ENCODE measurements at places on chromosomes 2 and 18.

GRCh38 chr2:222294996-222295367 is 3.8 kb downstream of the PAX3 start:
- DNase-seq, result no peak

GRCh38 chr2:175404839-175405238 is 223.3 kb upstream of the ATP5MC3 start:
- DNase-seq, result no peak

DNA sequence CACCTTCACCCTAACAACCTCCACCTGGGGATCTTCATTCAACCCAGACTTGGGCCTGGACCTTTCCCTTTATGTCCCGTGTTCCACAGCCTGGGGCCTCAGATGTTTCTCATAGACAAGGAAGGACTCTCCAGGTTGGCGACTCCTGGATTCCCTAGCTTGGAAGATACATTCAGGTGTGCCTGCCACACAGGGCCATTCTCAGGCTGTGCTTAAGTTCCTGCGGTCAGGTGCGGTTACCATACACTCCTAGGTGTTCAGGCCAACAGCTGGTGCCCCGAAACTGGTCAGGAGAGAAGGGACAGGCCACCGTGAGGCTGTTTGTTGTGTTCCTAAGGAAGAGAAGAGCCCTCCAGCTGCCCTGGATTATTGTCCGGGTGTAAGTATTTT is 15.6 kb downstream of the SLC4A3 start:
- DNase-seq, result no peak

DNA sequence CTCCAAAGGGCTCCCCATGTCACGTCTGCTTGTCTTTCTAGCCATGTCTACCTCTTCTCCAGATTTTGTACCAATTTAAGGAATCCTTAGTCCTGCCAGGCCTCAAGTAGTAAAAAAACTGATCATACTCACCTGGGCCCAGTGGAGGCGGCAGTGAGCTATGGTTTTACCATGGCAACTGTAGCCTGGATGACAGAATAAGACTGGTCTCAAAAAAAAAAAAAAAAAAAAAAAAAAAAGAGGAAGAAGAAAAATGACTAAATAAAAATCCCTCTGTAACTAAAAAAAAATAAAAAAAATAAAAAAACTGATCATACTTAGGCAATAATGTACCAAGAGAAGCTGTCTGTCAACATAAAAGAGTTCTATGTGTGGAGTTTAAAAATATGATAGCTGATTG is 221.6 kb downstream of the NR4A2 start:
- no peak for DNase-seq

DNA sequence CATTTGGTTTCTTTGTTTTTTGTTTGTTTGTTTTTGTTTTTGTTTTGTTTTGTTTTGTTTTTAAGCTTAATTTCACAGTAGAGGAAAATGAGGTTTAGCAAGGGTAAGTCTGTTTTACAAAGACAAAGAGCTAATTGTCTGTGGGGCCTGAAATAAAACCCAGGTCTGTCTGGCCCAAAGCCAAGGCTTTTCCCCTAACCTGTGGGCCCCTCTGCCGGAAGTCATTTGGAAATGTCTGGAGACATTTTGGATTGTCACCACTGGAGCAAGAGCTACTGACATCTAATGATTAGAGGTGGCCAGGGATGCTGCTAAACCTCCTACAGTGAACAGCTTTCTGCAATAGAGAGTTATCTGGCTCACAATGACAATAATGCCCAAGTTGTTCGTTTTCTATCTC is 167.2 kb downstream of the MAP2 start:
- no peak for DNase-seq

- no peak for DNase-seq
Measured at GRCh38 chr2:24702800-24703199, 90.4 kb downstream of the PTRHD1 start.

GRCh38 chr2:239276851-239277250 is 124.0 kb downstream of the HDAC4 start:
- no peak for DNase-seq

DNA sequence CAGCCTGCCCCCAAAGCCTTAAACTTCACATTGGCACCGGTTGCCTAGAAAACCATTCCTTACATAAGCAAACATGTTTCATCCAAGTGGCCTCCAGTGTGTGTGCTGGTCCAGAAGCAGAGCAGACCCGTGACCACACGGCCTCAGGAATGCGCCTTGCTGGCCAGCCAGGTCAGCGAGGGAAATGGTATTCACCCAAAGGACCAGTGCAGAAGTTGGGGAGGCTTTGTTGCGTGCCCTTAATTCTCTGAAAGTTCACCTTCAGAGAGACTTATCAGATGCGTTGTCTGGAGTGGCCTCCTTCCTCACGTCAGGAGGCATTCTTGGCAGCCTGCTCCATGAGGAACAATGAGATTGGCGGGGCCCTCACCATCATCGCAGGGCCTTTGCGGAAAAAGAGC is 25.9 kb downstream of the NRP2 start:
- DNase-seq, result no peak

DNA sequence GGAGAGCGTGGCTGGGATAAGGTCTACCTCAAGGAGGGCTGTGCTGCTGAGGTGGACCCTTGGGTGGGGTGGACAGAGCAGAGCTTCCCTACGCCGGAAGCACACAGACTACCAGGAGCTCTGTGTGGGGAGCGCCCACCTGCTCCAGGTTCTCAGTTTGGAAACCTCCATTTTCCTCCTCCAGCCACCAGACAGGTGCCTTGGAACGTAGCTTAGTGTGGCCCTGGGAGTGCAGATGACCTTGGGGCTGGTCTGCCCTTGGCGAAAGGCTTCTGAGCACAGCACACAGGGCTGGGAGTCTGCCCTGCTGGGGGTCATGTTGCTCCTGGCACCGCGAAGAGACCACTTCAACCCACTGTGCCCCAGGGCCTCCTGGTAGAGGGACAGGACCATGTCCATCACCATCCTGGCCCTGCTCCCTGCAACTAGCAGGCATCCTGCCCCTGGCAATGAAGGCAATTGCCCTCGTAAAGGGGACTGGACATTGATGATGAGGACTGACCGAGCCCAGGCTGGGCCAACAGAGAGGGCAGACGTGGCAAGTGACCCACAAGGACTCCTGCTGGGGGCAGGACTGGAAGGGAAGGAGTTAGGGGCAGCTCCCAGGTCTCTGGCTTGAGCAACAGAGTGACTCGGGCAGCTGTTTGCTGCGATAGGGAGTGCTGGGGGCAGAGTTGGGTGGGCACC is 214.7 kb downstream of the CYP26B1 start:
- DNase-seq, result no peak

Measured in stimulated activated CD4-positive, alpha-beta T cell treated with anti-CD3 and anti-CD28 coated beads, Interleukin-12 subunit alpha, Interleukin-12 subunit beta, amount 100 ng/mL, for 24 hours (primary cell).